ENCODE measurements at places on chromosomes 12 and 14.

DNA sequence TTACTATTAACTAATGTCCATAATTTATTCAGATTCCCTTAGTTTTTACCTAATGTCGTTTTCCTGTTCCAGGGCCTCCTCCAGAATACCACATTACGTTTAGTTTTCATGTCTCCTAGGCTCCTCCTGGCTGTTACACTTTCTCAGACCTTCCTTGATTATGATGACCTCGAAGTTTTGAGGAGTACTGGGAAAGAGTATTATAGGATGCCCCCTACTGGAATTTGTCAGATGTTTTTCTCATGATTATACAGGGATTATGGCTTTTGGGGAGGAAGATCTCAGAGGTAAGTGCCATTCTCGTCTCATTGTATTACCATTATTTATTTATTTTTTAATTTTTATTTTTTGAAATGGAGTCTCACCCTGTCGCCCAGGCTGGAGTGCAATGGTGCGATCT, 17.7 kb upstream of the C1S start:
- no peak for DNase-seq

DNA sequence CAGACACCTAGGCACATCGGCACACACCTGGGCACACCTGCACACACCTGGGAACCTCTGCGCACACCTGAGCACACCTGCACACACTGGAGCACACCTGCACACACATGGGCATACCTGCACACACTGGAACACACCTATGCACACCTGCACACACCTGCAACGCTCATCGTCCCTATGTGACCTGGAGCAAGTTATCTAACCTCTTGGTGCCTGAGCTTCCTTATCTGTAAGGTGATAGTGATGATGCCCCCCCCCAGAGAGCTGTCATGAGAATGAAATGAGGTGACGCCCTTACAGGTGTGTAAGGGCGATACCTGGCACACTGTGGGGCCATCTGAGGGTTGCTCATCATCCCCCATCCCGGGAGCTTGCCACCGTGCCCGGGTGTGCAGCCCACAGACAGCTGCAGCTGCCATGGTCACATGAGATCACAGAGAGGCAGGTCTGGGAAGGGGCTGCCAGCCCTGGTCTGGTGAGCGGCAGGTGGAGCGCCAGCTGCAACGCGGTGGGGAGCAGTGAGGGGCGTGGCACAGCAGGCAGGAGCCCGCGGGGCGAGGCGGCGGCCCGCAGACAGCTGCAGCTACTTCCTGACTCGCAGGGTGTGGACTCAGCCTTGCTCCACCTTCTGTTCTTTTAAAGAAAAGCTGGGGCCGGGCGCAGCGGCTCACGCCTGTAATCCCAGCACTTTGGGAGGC, 59.9 kb upstream of the FBRSL1 start:
- DNase-seq = peak; percentile 45

GRCh38 chr12:39755478-39755877, 135.9 kb upstream of the ABCD2 start:
- DNase-seq = no peak

- DNase-seq = no peak
Measured at GRCh38 chr12:132710043-132710404, 618 bp upstream of the PGAM5 start.

- no peak for DNase-seq
Measured at GRCh38 chr12:94718114-94718513, 67.8 kb upstream of the TMCC3 start.

DNA sequence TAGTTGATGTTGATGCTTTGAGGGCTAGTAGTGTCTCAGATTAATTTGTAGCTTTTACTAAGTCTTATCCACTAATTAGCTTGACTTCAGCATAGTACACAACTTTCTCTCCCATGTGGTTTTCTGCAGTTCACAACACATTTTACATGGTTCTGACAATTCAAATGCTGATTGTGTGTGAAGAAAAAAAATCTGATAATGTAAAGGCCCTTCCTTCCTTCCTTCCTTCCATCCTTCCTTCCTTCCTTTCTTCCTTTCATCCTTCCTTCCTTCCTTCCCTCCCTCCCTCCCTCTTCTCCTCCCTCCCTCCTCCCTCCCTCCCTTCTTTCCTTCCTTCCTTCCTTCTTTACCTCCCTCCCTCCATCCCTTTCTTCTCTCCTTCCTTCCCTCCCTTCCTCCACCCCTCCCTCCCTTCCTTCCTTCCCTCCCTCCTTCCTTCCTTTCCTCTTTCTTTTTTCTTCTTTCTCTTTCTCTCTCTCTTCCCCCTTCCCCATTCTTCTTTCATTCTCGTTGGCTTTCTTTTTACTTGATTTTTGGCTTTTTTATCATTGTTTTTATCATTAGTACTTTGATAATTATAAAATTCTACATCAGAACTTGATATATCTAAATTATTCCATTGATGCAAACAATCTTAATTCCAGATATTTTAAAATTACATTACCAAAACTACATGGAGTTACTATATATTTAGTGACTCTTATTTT, 1415.6 kb downstream of the LRFN5 start:
- DNase-seq = no peak

- DNase-seq = no peak
Measured at GRCh38 chr12:103580026-103580425, 7.0 kb upstream of the STAB2 start.

GRCh38 chr14:100246809-100247428, 8.0 kb downstream of the YY1 start:
- no peak for DNase-seq

DNA sequence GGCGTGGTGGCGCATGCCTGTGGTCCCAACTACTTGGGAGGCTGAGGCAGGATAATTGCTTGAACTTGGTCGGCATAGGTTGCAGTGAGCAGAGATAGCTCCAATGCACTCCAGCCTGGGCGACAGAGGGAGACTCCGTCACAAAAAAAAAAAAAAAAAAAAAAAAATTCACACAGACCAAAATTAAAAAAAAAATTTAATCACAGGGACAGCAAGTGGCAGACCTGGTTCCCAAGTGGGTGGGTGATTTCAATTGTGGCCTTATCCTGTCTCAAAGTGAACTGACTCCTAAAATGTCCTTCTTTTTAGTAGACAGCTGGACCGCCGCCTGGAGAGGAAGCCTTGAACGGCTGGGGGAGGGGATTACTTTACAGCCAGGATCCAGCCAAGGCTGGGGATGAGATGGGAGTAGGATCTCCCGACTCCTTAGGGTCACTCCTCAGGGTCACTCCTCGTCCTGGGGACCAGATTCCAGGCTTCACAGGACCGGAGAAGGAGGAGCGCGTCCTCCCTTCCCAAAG, 1.5 kb upstream of the KCNH3 start:
- DNase-seq = no peak

GRCh38 chr12:78191611-78192010, 360.9 kb downstream of the NAV3 start:
- DNase-seq = no peak

DNA sequence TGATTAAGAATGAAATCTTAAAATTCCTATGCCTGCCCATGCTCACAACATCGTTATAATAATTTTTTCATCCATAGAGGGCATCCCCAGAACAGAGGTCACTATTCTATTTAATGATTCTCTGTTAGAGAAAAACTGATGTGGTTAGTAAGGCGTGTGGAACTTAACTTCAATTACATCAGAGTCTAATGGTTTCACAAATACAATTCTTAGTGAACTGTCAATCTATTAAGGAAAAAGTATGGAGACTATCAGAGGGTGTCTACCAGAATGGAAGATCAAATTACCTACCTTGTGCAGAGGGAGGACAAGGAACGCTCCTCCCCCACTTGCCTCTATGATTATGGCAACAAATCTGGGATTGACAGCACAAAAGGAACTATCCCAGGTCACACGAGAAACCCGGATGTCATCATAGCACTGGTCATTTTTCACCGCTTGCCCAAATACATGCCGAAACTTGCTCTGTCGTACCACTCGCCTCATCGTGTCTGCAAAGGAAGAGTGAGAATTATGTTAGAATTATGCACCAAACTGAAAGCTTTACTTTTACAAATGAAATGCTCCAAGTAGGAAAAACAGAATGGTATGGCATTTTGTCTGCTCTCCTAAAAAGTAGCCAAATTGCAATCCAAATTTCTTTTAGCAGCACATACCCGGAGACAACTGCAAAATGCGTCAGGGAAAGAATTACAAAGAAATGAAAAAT, 30.3 kb downstream of the CORO1C start:
- DNase-seq = no peak

DNA sequence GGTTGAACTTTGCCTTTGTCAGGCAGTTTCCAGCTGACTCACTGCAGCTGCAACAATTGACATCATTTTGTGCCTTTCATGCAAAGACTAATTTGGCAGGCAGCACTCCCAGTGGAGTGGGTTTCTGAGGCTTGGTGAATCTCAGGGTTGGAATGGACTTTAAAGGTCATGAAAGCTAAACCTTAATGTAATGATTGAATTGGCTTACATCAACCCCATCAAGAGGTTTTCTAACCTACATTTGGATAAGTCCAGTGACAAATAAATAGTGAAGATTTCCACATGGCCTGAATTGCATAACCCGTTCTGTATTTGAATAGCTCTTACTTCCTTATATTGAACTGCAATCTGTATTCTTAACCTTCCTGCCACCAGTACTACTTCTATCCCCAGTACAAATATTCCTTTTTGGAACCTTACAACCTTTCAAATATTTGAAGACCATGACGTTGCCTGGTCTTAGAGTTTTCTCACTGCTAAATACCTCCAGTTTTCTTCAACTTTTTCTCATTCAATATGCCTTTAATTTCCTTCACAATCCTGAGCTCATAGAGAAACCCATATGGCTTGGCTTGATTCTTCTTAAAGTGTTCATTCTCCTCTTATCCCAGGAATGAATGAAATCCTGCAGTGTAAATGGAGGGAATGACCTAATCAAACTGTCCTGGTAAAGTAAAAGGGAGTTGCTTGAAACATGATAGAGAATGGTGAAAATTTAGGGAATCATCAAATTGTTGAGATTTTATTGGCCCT, 168.1 kb upstream of the NOVA1 start:
- DNase-seq = peak; percentile 93

GRCh38 chr12:65602610-65603295, 221.5 kb upstream of the HMGA2 start:
- DNase-seq = peak; percentile 86

GRCh38 chr12:54018468-54018984, 9.7 kb upstream of the HOXC6 start:
- no peak for DNase-seq

DNA sequence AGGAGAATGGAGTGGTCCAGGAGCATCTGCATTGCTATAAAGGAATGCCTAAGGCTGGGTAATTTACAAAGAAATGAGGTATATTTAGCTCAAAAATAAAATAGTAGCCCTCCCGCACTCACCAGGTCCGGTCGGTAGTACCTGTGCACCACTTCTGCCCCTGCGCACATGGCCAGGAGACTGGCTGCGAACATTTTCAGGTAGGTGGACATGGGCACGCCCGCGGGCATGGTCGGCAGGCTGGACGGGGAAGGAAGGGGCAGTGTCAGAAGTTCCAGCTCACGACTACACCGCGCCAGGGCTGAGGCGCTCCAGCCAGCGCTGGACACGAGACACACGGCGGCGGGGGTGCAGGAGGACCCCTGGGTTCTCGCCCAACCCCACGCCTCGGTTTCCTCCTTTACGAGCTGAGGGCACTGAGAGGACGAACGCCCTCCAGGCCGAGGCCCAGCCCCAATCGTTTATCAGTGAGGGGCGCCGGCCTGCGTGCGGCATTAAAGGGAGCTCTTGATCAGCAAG, 9.1 kb upstream of the TDG start:
- DNase-seq = no peak

GRCh38 chr12:460261-461230, 807 bp downstream of the B4GALNT3 start:
- no peak for DNase-seq
